ENCODE measurements at places on chromosomes 2 and 18. TPM values are rescaled to one million over a fixed set of nuclear protein-coding genes. Genes with fewer than 3 reads are reported as not detected.
A peak's percentile ranks its signal among the peaks of the same experiment; 100 is the strongest.

The CNGA3 gene
- 0.40 TPM for total RNA-seq

GRCh38 chr2:238105506-238106338 lies 5.6 kb downstream of the ESPNL start:
- no peaks in the 10 kb centered on the region for H3K27me3 ChIP-seq
- no peaks in the 10 kb centered on the region for H3K36me3 ChIP-seq
- no peak overlapping the region for H3K27ac ChIP-seq
- H3K4me3 ChIP-seq = no peak overlapping the region
- DNase-seq = peak; percentile 6

The MAPRE2 gene
- total RNA-seq = 61.7 TPM

- H3K4me1 ChIP-seq = peaks cover 3% of the 10 kb centered on the region
- H3K36me3 ChIP-seq = no peaks in the 10 kb centered on the region
- H3K27me3 ChIP-seq = no peaks in the 10 kb centered on the region
These were observed 56.6 kb upstream of the PPM1B start for GRCh38 chr2:44112096-44112495.

- H3K27me3 ChIP-seq = no peaks in the 10 kb centered on the region
- no peak for DNase-seq
- no peaks in the 10 kb centered on the region for H3K4me1 ChIP-seq
- no peak overlapping the region for H3K27ac ChIP-seq
These were observed 55.4 kb upstream of the THOC1 start for GRCh38 chr18:323253-323622.

- no peak overlapping the region for H3K4me3 ChIP-seq
- H3K36me3 ChIP-seq = no peaks in the 10 kb centered on the region
- H3K27ac ChIP-seq = peak overlapping the region; percentile 26
- peak; percentile 47 for DNase-seq
These were observed 50.3 kb upstream of the FOSL2 start for GRCh38 chr2:28342081-28342967.

GRCh38 chr2:82084679-82085392 lies 1780.3 kb upstream of the LRRTM1 start:
- no peaks in the 10 kb centered on the region for H3K4me1 ChIP-seq
- no peak for DNase-seq
- no peaks in the 10 kb centered on the region for H3K36me3 ChIP-seq
- H3K27ac ChIP-seq = no peak overlapping the region

The TXNDC2 gene
- not detected for total RNA-seq

The SULT1C4 gene
- total RNA-seq = not detected

- H3K36me3 ChIP-seq = no peaks in the 10 kb centered on the region
- no peak overlapping the region for H3K4me3 ChIP-seq
- no peak overlapping the region for H3K27ac ChIP-seq
- H3K27me3 ChIP-seq = no peaks in the 10 kb centered on the region
- no peak for DNase-seq
- H3K4me1 ChIP-seq = peaks cover 10% of the 10 kb centered on the region
These were observed 5.4 kb upstream of the KCNJ13 start for GRCh38 chr2:232781765-232782164.

DNA sequence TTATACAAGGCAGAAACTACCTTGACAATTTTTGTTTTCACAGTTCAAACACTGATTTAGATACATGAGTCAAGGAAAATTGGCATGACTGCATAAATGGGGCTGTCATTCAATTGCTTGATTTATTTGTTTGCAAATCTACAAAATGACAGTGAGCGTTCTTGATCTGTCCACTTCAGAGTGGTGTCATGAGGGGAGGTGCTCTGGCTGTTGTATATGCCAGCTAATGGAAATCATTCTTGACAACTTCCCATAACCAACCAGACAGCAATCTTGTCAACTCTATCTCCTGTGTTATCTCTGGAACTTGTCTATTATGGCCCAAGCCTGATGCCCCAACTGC lies 120.6 kb upstream of the UGP2 start:
- H3K4me1 ChIP-seq = no peaks in the 10 kb centered on the region
- no peak overlapping the region for H3K4me3 ChIP-seq
- no peaks in the 10 kb centered on the region for H3K27me3 ChIP-seq

DNA sequence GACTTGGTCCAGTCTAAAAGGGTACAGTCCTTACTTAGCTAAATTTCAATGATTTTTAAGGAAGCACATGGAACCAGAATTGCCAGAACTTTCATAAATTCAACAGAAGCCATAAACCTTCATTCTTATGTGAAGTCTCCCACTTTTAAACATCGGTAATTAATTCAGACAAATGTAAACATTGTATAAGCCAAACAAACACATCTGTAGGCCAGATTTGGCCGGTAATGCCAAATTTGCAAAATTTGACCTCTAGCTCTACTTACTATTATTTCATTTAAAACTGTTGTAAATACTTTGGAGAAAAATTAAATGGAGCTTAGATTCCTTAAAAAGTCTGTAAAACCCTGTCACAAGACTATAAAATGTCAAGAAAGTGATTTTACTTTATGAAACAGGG lies 83.2 kb upstream of the GALNT5 start:
- no peaks in the 10 kb centered on the region for H3K27me3 ChIP-seq
- peak overlapping the region; percentile 51 for H3K27ac ChIP-seq
- H3K4me3 ChIP-seq = no peak overlapping the region
- no peaks in the 10 kb centered on the region for H3K36me3 ChIP-seq

The CYP27A1 gene
- 92.4 TPM for total RNA-seq

DNA sequence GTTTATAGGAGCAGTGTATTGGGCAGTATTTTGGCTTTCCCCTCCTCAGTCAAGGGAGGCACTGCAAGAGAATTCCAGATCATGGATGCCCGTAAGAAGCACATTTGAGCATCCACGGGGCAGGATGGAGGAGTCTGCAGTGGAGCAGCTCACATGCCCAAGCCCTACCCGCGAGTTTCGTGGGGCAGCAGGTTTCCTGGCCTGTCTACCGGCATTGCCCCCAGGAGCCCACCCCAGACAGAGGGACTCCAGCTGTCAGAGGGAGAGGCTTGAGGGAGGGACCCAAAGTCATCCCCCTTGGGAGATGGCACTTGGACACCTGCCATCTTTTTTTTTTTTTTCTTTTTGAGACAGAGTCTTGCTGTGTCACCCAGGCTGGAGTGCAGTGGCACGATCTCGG lies 31.3 kb downstream of the TMEM177 start:
- no peak for DNase-seq
- no peaks in the 10 kb centered on the region for H3K36me3 ChIP-seq
- no peak overlapping the region for H3K4me3 ChIP-seq
- no peak overlapping the region for H3K27ac ChIP-seq
- no peaks in the 10 kb centered on the region for H3K4me1 ChIP-seq
- no peaks in the 10 kb centered on the region for H3K27me3 ChIP-seq

The SERPINB3 gene
- total RNA-seq = not detected

- H3K4me3 ChIP-seq = no peak overlapping the region
- no peaks in the 10 kb centered on the region for H3K36me3 ChIP-seq
- DNase-seq = no peak
These were observed 208.9 kb upstream of the HDAC4 start for GRCh38 chr2:239609607-239610310.

GRCh38 chr2:18444806-18445205 lies 115.6 kb downstream of the RDH14 start:
- DNase-seq = no peak
- peak overlapping the region; percentile 2 for H3K27ac ChIP-seq
- no peaks in the 10 kb centered on the region for H3K4me1 ChIP-seq
- H3K4me3 ChIP-seq = no peak overlapping the region
- H3K36me3 ChIP-seq = no peaks in the 10 kb centered on the region

- no peaks in the 10 kb centered on the region for H3K36me3 ChIP-seq
- no peak for DNase-seq
- no peak overlapping the region for H3K4me3 ChIP-seq
These were observed 210.1 kb downstream of the ZNF521 start for GRCh38 chr18:25141886-25142285.

The ONECUT2 gene
- not detected for total RNA-seq

DNA sequence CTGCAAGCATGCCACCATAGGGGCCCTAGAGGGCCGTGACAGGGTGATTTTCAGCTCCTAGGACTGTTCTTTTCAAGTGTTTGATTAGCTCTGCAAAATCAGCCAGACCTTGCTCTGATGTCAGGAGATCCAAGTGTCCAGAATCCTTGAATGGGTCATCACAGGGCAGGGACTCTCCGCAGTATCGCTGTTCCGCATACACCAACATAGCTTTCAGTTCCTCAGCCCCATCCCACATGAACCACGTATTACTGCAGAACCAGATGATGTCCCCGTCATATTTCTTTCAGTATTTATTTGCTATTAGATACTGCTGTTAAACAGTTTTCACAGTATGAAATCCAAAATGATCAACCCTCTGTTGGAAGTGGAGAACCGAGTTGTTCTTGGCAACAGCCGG lies 46.6 kb upstream of the RFX8 start:
- DNase-seq = no peak
- H3K4me3 ChIP-seq = no peak overlapping the region
- H3K27me3 ChIP-seq = no peaks in the 10 kb centered on the region
- no peak overlapping the region for H3K27ac ChIP-seq
- peaks cover 3% of the 10 kb centered on the region for H3K4me1 ChIP-seq

DNA sequence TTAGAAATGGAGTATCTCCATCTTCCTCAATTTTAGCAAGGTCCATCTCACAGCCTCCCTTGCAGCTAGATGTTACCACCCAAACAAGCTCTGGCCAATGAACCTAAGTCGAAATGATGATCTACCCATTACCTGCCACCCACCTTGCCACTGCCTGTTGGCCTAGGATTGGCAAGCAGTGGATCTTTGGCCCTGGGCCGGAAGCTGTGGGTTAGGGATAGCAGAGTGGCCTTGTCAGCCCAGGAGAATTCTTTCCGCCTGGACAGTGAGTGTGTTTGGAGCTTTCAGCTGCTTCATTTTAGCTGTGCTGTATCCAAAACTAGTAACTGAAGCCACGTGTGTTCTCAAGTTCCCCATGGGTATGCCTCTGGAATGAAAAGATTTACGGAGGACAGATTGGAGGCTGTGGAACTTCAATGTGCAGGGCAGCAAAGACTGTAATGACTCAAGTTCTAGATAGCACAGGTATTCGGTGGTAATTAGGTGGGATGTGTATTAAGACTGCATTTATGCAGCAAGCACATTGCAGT lies 7.7 kb upstream of the PARD6G start:
- no peaks in the 10 kb centered on the region for H3K36me3 ChIP-seq
- no peak overlapping the region for H3K4me3 ChIP-seq
- no peak for DNase-seq
- H3K27ac ChIP-seq = no peak overlapping the region
- no peaks in the 10 kb centered on the region for H3K4me1 ChIP-seq

- H3K36me3 ChIP-seq = no peaks in the 10 kb centered on the region
- no peaks in the 10 kb centered on the region for H3K27me3 ChIP-seq
- H3K4me1 ChIP-seq = no peaks in the 10 kb centered on the region
These were observed 19.2 kb downstream of the SERPINB4 start for GRCh38 chr18:63624863-63625262.

- no peaks in the 10 kb centered on the region for H3K4me1 ChIP-seq
- H3K27me3 ChIP-seq = no peaks in the 10 kb centered on the region
- DNase-seq = no peak
- no peaks in the 10 kb centered on the region for H3K36me3 ChIP-seq
- H3K27ac ChIP-seq = no peak overlapping the region
These were observed 238.3 kb upstream of the TRIB2 start for GRCh38 chr2:12478151-12479064.

GRCh38 chr2:3464401-3465005 lies 54.8 kb downstream of the ADI1 start:
- no peak for DNase-seq
- no peaks in the 10 kb centered on the region for H3K4me1 ChIP-seq

- no peak overlapping the region for H3K4me3 ChIP-seq
- H3K4me1 ChIP-seq = peaks cover 31% of the 10 kb centered on the region
- H3K27me3 ChIP-seq = no peaks in the 10 kb centered on the region
- DNase-seq = no peak
These were observed 3.4 kb downstream of the UBXN2A start for GRCh38 chr2:23943666-23944065.

GRCh38 chr18:62258616-62259015 lies 66.5 kb upstream of the TNFRSF11A start:
- no peaks in the 10 kb centered on the region for H3K27me3 ChIP-seq
- no peak overlapping the region for H3K27ac ChIP-seq
- H3K4me1 ChIP-seq = no peaks in the 10 kb centered on the region
- peaks cover 57% of the 10 kb centered on the region for H3K36me3 ChIP-seq
- no peak for DNase-seq
- H3K4me3 ChIP-seq = no peak overlapping the region

GRCh38 chr2:85413592-85414420 lies 3.6 kb upstream of the CAPG start:
- no peaks in the 10 kb centered on the region for H3K36me3 ChIP-seq
- H3K27ac ChIP-seq = peak overlapping the region; percentile 48

The SUMO1 gene
- 67.9 TPM for total RNA-seq

- no peaks in the 10 kb centered on the region for H3K4me1 ChIP-seq
- no peaks in the 10 kb centered on the region for H3K27me3 ChIP-seq
- H3K27ac ChIP-seq = no peak overlapping the region
- no peak for DNase-seq
- no peaks in the 10 kb centered on the region for H3K36me3 ChIP-seq
- H3K4me3 ChIP-seq = no peak overlapping the region
These were observed 226.8 kb upstream of the RAB6C start for GRCh38 chr2:129752686-129753085.

The BCL11A gene
- 11.3 TPM for total RNA-seq
